Stromal cell of bone marrow (primary cell): ENCODE measurements at places on chromosomes 1 and 21.

DNA sequence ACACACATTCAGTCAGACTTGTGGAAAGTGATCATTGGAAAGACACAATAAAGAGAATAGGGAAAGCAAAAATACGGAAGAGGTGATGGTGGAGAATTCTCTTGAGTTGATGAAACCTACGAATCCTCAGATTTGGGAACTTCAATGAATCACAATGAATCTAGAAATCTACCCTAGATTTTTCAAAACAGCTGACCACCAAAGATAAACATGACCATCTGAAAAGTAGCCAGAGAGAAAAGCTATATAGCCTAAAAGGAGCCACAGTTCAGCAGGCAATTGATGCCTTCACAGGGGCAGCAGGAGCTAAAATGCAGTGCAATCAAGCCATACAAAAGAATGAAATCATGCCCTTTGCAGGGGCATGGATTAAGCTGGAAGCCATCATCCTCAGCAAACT, 170.6 kb upstream of the RUNX1 start:
- DNase-seq, result no peak

DNA sequence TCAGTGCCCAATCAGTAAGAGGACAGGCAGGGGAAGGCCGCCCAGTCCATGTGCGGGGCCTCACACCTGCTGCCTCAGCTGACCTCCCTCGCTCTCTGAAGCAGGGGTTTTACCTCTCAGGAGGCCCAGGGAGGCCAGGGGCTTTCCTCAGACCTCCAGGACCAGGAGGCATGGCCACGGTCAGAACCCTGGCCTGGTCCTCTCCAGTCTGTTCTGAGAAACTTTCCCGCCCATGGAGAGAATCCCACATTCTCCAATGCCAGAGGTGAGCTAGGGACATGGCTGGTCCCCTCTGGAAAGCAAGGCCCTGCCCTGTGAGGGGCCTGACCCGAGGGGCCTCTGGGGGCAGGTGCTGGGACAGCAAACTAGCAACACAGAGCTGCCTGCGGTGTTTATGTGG, 68.2 kb downstream of the DMRTB1 start:
- DNase-seq, result no peak

GRCh38 chr1:17886386-17886785, 131.3 kb downstream of the ACTL8 start:
- DNase-seq, result no peak

DNA sequence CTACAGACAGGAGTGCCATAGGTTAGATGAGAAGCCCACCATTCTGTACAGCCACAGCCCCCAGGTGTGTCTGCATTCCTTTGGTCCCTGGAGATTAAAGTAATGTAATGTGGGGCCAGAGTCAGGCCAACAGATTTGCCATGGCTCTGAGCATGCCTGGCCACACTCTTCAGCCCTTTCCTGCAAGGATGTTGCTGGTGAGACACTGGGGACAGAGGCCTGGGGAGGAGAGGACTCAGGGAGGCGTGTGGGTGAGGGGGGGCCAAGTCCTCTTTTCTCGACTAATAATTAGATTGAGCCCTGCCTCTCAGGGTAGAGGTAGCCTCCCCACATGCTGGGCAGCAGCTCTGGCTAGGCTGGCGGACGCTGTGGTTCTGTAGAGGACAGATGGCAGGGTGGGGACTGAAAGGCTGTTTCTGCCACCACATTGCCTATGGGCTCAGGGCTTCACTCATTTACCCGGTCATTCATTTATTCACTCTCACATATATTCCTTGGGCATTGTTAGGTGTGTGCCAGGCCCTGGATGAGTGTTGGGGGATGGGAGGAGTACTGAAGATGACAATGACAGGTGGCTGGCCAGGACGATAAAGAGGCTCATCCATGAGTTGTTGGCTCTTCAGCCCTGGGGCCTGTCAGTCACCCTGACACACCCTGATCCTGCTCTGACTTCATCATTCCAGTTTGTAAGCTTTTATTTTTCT, 7.1 kb upstream of the PRCC start:
- DNase-seq, result no peak

GRCh38 chr1:176183618-176184017, 23.5 kb downstream of the COP1 start:
- DNase-seq, result no peak
